HFFc6 (cell line): ENCODE measurements at places on chromosomes 16 and 17.

DNA sequence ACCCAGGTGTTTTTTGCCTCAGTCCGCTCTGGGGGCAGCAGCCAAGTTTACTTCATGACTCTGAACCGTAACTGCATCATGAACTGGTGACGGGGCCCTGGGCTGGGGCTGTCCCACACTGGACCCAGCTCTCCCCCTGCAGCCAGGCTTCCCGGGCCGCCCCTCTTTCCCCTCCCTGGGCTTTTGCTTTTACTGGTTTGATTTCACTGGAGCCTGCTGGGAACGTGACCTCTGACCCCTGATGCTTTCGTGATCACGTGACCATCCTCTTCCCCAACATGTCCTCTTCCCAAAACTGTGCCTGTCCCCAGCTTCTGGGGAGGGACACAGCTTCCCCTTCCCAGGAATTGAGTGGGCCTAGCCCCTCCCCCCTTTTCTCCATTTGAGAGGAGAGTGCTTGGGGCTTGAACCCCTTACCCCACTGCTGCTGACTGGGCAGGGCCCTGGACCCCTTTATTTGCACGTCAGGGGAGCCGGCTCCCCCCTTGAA lies 2.1 kb upstream of the C17orf107 start:
- no peak overlapping the region for H3K27ac ChIP-seq
- DNase-seq, result no peak
- H3K36me3 ChIP-seq, result 0 out of 2 replicates have a peak, but pooled peaks cover 10% of the 10 kb centered on the region
- H3K4me3 ChIP-seq, result no peak overlapping the region
- H3K4me1 ChIP-seq, result no peaks in the 10 kb centered on the region

GRCh38 chr16:14302399-14303181 lies 231.5 kb downstream of the MRTFB start:
- no peaks in the 10 kb centered on the region; the same call in 1 of the 2 replicates for H3K36me3 ChIP-seq
- H3K4me3 ChIP-seq, result peak overlapping the region; percentile 96
- H3K4me1 ChIP-seq, result peaks cover 43% of the 10 kb centered on the region
- no peak for DNase-seq
- peak overlapping the region; percentile 80 for H3K27ac ChIP-seq

GRCh38 chr17:7744416-7744815 lies 26.9 kb downstream of the DNAH2 start:
- H3K27me3 ChIP-seq, result peaks cover 11% of the 10 kb centered on the region
- peaks cover 45% of the 10 kb centered on the region for H3K4me1 ChIP-seq
- no peaks in the 10 kb centered on the region; the same call in 1 of the 2 replicates for H3K36me3 ChIP-seq
- no peak overlapping the region for H3K27ac ChIP-seq
- DNase-seq, result no peak
- H3K4me3 ChIP-seq, result no peak overlapping the region

DNA sequence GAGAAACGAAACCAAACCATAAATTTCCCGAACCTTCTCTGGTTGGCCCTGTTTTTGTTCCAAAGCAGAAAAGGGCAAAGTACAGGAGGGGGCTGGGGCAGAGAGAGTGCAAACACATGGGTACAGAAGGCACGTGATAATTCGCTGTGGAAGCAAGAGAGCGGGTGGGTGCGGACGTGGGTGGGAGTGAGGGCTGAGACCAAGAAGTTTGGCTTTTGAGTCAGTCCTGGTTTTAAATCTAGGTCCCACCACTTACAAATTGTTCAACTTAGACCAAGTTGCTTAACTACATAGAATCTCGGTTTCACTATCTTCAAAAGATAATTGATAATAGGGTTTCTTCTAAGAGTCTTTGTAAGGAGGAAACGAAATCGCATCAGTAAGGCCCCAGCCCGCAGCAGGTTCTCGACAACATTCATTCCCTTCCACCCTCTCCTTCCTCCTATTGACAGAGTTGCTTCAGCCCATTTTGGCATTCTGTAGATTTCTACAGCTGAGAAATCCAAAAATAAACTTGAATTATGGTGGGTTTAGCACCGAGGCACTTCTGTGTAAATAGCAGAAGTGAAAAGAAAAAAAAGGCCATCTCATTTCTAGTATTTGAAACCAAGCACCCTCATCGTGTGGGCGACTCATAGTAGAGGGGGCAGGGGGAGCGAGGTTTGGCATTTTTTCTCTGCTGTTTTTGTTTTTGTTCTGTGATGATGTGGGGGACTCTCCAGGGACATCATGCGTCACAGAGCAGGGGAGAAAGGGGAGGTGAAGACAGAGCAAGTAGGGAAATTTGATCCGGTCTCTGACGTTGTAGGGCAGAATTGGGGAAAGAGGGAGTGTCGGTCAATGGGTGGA lies 33.6 kb upstream of the CCR7 start:
- H3K27ac ChIP-seq, result no peak overlapping the region
- no peak for DNase-seq
- peaks cover 7% of the 10 kb centered on the region; the same call in 1 of the 2 replicates for H3K4me1 ChIP-seq
- H3K36me3 ChIP-seq, result peaks cover 5% of the 10 kb centered on the region; the same call in 1 of the 2 replicates
- peaks cover 29% of the 10 kb centered on the region for H3K27me3 ChIP-seq
- H3K4me3 ChIP-seq, result peak overlapping the region; percentile 44; the same call in 1 of the 2 replicates

- H3K27ac ChIP-seq, result no peak within 1 kb of the TSS
- H3K4me3 ChIP-seq, result no peak within 1 kb of the TSS
- no peaks in the 10 kb centered on the region for H3K4me1 ChIP-seq
These were observed at the start of gene MYH8 for GRCh38 chr17:10421900-10422542. TSS of gene MYH8 (minus strand) at chr17:10421950. CDS start at chr17:10420227, 1,723 bp downstream.

- peak overlapping the region; percentile 75 for H3K27ac ChIP-seq
- H3K4me1 ChIP-seq, result peaks cover 28% of the 10 kb centered on the region
- peaks cover 1% of the 10 kb centered on the region; the same call in 1 of the 2 replicates for H3K27me3 ChIP-seq
- H3K36me3 ChIP-seq, result no peaks in the 10 kb centered on the region; the same call in 1 of the 2 replicates
- DNase-seq, result peak; percentile 82
These were observed 21.3 kb upstream of the HEXD start for GRCh38 chr17:82396601-82397435.

DNA sequence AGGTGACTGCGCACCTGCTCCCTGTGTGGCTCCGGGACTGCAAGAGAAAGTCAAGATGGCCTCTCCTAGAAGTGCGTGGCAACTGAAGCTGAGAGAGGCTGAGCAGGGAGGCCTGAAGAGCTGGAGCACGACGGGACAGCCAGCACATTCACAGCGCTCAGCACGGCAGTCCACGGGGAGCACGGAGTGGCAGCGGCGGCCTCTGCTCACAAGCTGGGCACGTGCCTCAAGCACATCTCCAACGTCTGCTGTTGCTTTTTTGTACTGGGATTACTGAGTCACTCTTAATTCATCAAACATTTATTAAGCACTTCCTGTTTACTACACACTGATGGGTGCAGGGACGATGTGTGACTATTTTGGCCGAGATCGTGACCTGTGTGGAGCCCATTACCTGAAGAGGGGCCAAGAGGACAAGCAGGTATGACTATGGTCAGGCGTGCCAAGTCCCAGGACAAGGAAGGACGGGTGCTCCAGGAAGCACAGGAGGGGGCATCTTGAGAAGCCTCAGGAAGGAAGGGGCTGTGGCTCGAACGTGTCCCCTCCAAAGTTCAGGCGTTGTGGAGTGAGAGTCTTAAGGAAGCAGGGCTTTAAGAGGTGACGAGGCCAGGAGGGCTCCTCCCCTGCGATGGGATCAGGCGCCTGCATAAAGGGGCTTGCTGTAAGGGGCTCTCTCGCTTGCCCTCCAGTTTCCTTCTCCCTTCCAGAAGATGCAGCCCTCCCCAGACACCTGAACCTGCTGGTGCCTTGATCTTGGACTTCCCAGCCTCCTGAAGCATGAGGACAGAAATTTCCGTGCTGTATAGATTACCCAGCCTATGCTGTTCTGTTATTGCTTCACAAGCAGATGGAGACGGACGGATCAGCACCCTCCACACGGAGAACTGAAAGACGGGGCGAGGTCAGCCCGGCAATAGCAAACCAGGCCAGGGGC lies 105.8 kb downstream of the ADCY9 start:
- H3K36me3 ChIP-seq, result peaks cover 10% of the 10 kb centered on the region; the same call in 1 of the 2 replicates
- no peak overlapping the region for H3K4me3 ChIP-seq
- no peaks in the 10 kb centered on the region for H3K27me3 ChIP-seq
- no peak for DNase-seq

DNA sequence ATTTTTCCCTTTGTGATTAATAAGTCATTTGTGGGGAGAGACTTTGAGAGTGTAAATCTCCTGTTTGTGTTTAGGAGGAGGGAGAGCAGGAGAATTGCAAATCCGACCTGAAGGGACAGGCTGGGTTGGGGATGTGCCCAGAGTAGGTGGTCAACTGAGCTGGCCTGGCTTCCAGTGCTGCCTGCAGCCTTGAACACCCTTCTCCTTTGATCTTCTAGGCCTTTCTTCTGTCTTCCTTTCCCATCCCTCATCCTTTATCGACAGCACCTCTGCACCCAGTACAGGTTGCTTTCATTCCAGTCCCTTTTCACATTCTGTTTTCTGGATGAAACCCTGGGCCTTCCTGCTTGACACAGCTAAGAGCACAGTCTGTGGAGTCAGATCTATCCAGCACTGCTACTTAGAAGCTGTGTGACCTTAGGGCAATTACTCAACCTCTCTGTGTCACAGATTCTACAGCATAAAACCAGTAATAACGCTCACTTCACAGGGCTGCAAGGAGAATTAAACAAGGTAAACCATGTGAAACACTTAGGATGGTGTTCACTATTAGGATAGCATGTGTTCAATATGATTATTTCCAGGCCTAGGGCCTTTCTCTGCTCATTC lies 1.0 kb upstream of the CSNK2A2 start:
- peak overlapping the region; percentile 77 for H3K4me3 ChIP-seq
- peaks cover 36% of the 10 kb centered on the region for H3K4me1 ChIP-seq
- H3K36me3 ChIP-seq, result peaks cover 24% of the 10 kb centered on the region
- peaks cover 26% of the 10 kb centered on the region for H3K27me3 ChIP-seq
- no peak for DNase-seq
- no peak overlapping the region for H3K27ac ChIP-seq

GRCh38 chr17:55735731-55736405 lies 13.2 kb upstream of the TMEM100 start:
- no peaks in the 10 kb centered on the region for H3K36me3 ChIP-seq
- peaks cover 55% of the 10 kb centered on the region for H3K4me1 ChIP-seq
- peak; percentile 44 for DNase-seq
- H3K27me3 ChIP-seq, result no peaks in the 10 kb centered on the region
- no peak overlapping the region for H3K27ac ChIP-seq
- no peak overlapping the region for H3K4me3 ChIP-seq

DNA sequence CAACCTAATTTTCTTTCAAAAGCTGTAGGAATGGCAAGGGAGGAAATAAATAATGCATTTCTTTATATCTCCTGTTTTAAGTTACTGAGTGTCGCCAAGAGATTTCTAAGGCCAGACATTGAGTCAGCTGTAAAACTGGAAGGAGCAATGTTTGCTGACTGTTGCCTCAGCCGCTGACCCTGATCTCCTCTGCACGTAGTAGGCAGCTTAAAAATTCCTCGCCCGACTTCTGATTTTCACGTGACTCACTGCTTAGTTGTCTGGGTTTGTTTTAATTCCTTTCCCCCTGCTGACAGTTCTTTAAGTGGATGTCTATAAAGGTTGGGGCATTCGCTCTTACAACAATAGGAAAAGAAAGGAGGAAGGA lies 100.6 kb downstream of the WWOX start:
- H3K36me3 ChIP-seq, result peaks cover 4% of the 10 kb centered on the region; the same call in 1 of the 2 replicates
- DNase-seq, result no peak
- H3K4me1 ChIP-seq, result no peaks in the 10 kb centered on the region
- H3K27ac ChIP-seq, result no peak overlapping the region

GRCh38 chr17:71870546-71870862 lies 250.3 kb upstream of the SOX9 start:
- H3K36me3 ChIP-seq, result no peaks in the 10 kb centered on the region
- H3K4me3 ChIP-seq, result no peak overlapping the region
- H3K4me1 ChIP-seq, result no peaks in the 10 kb centered on the region
- no peak for DNase-seq
- H3K27me3 ChIP-seq, result no peaks in the 10 kb centered on the region; the same call in 1 of the 2 replicates
- no peak overlapping the region for H3K27ac ChIP-seq

GRCh38 chr16:89449726-89450335 lies 40.5 kb downstream of the ANKRD11 start:
- H3K36me3 ChIP-seq, result no peaks in the 10 kb centered on the region
- H3K4me1 ChIP-seq, result peaks cover 74% of the 10 kb centered on the region
- H3K4me3 ChIP-seq, result no peak overlapping the region
- no peaks in the 10 kb centered on the region for H3K27me3 ChIP-seq

DNA sequence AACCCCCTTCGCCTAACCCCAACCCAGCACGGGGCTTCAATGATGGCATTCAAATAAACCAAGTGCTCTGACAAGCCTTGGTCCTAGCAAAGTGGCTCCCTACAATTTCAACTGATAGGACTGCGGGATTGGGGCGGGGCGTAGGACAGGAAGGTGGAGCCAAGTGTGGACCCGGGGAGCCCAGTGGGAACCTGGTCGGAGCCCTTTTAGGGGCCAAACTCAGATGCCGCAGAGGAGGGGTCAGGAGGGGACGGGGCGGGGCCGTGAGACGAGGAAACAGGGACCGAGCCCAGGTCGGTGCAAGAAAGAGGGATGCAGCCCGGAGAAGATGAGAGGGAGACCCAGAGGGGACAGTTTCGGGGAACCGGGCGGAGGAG lies 13.2 kb upstream of the CDIPT start:
- H3K4me3 ChIP-seq, result peak overlapping the region; percentile 67; the same call in 1 of the 2 replicates
- H3K4me1 ChIP-seq, result peaks cover 10% of the 10 kb centered on the region; the same call in 1 of the 2 replicates
- peaks cover 5% of the 10 kb centered on the region; the same call in 1 of the 2 replicates for H3K36me3 ChIP-seq
- H3K27ac ChIP-seq, result no peak overlapping the region
- DNase-seq, result no peak
- peaks cover 37% of the 10 kb centered on the region for H3K27me3 ChIP-seq

GRCh38 chr16:69495821-69496220 lies 69.9 kb upstream of the NFAT5 start:
- no peak overlapping the region for H3K27ac ChIP-seq
- H3K27me3 ChIP-seq, result peaks cover 8% of the 10 kb centered on the region
- no peaks in the 10 kb centered on the region for H3K4me1 ChIP-seq

- H3K4me3 ChIP-seq, result no peak overlapping the region
- no peaks in the 10 kb centered on the region; the same call in 1 of the 2 replicates for H3K27me3 ChIP-seq
- no peaks in the 10 kb centered on the region for H3K36me3 ChIP-seq
- DNase-seq, result no peak
- H3K4me1 ChIP-seq, result peaks cover 10% of the 10 kb centered on the region
These were observed 43.4 kb upstream of the RASD1 start for GRCh38 chr17:17539591-17539990.

GRCh38 chr17:37568350-37569053 lies 40.7 kb downstream of the SYNRG start:
- no peak overlapping the region for H3K4me3 ChIP-seq
- no peak overlapping the region for H3K27ac ChIP-seq
- H3K36me3 ChIP-seq, result peaks cover 43% of the 10 kb centered on the region
- DNase-seq, result no peak
- H3K27me3 ChIP-seq, result no peaks in the 10 kb centered on the region
- peaks cover 9% of the 10 kb centered on the region; the same call in 1 of the 2 replicates for H3K4me1 ChIP-seq

GRCh38 chr17:66448026-66448639 lies 145.7 kb downstream of the PRKCA start:
- no peak overlapping the region for H3K4me3 ChIP-seq
- no peak overlapping the region for H3K27ac ChIP-seq
- DNase-seq, result no peak
- H3K27me3 ChIP-seq, result peaks cover 5% of the 10 kb centered on the region; the same call in 1 of the 2 replicates

- no peak overlapping the region for H3K27ac ChIP-seq
- no peak for DNase-seq
- peaks cover 57% of the 10 kb centered on the region for H3K4me1 ChIP-seq
- H3K36me3 ChIP-seq, result peaks cover 12% of the 10 kb centered on the region
- H3K27me3 ChIP-seq, result no peaks in the 10 kb centered on the region; the same call in 1 of the 2 replicates
- no peak overlapping the region for H3K4me3 ChIP-seq
These were observed 176.3 kb downstream of the RPTOR start for GRCh38 chr17:80720610-80721577.

- H3K4me1 ChIP-seq, result peaks cover 67% of the 10 kb centered on the region
- no peak overlapping the region for H3K4me3 ChIP-seq
- no peak for DNase-seq
- H3K36me3 ChIP-seq, result 0 out of 2 replicates have a peak, but pooled peaks cover 4% of the 10 kb centered on the region
These were observed 68.7 kb downstream of the RAI1 start for GRCh38 chr17:17749921-17750320.
